Eye (tissue), 1 donor: ENCODE measurements at places on chromosomes 12 and 14.

- peak; percentile 94 for DNase-seq
Observed at GRCh38 chr12:122834104-122834920, 945 bp upstream of the HIP1R start.

DNA sequence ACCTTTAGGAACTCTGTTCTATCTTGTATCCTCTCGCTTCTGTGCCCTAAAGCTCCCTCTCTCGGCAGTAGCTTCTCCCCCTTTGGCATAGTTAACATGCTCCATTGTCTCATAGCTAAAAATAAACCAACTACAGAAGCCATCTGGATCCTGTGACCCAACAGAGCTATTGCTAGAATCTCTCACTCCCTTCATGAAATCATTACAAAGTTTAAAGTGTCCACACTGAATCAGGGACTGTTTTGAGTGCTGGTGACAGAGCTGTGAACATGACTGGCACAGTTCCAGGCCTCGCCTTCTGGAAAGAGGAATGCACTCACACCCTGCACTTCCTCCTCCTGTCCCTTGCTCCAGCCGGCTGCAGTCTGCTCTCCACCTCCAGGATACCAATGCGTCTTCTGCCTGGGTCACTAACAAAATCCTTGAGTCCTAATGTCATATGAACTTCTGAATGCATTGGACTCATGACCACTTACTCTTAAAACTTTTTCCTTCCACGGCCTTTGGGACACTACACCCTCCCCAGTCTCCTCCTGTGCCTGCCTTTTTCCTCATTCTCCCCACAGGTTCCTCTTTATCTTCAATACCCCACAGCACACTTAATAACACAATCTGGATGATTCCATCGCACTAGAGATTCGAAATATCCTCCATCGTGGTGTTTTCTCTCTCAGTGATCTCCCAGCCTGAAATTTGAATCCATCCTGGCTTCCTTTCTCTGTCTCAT is 13.2 kb downstream of the PLBD1 start:
- DNase-seq = peak; percentile 44

DNA sequence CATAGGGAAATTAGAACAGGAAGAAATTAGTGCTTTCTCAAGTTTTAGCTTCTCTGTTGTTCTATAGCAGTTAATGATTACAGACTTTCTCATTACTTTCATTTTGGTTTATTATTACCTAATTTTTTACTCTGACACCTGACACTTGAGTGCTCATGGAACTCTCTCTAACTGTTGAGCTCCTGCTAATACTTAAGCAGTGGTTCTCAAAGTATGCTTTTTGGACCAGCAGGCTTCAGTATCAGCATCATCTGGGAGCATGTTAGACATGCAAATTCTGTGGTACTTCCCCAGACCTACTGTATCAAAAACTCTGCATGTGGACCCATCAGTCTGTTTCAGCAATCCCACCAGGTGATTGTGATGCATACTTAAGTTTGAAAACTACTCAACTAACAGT is 235.3 kb downstream of the CCDC91 start:
- no peak for DNase-seq

GRCh38 chr12:117850048-117850447 is 118.7 kb downstream of the KSR2 start:
- peak; percentile 84 for DNase-seq

- DNase-seq = peak; percentile 96
Observed at GRCh38 chr12:130916241-130916911, 37.3 kb upstream of the ADGRD1 start.

- peak; percentile 11 for DNase-seq
Observed at GRCh38 chr14:44403193-44403592, 103.9 kb downstream of the FSCB start.

- DNase-seq = no peak
Observed at GRCh38 chr12:66637699-66638301, 41.1 kb downstream of the GRIP1 start.

DNA sequence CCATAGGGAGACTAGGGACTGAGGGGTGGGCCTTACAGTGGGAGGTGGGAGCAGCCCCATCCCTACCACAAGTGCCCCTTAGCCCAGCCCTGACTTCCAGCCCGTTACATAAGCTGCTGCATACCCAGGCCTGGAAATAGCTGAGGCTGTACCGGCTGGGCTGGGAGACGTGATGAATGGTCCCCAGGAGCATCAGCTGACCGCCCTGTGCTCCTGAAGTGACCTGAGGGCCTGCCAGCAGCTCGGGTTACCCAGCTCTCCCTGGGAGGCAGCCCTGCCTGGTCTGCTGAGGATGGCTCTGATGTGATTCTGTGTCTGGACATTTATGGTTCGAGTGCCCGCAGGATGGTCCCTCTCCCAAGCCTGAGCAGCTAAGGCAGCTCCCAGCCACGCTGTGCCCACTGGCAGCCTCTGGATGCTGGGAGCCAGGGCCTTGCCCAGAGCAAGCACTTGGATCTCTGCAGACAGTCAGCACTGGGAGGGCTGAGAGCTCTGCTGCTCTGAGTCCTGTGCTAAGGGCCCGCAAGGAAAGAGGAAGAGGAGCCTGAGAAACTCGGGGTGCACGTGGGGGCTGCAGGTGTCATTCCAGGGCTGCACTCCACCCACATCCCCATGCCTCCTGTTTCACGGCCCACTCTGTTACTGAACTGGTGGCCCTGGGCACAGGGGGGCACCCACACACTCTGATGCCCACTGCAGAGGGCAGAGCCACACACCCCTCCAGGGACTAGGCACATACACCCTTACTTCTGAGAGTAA is 20.5 kb downstream of the TAMALIN start:
- no peak for DNase-seq

- no peak for DNase-seq
Observed at GRCh38 chr14:95523815-95524448, 7.5 kb upstream of the SYNE3 start.

GRCh38 chr14:68986926-68987652 is 8.0 kb upstream of the ACTN1 start:
- no peak for DNase-seq

DNA sequence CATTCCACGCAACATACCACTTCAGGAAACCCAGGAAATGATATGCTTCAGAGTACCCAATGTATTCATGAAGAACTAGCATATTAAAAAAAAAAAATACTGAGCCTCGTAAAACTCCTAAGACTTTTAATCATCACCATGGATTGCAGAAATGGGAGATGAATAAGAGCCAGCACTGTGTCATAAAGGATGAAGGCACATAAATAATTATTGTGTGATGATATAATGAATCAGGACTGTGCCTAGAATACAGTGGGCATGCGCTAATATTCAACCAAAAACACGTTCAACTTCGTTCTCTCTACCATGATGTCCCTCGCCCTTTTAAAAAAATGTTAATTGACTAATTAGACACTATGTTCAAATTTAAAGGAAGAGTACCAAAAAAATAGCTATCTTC is 68.7 kb downstream of the CIT start:
- no peak for DNase-seq

- DNase-seq = no peak
Observed at GRCh38 chr14:23630687-23631086, 5.5 kb upstream of the DHRS2 start.

DNA sequence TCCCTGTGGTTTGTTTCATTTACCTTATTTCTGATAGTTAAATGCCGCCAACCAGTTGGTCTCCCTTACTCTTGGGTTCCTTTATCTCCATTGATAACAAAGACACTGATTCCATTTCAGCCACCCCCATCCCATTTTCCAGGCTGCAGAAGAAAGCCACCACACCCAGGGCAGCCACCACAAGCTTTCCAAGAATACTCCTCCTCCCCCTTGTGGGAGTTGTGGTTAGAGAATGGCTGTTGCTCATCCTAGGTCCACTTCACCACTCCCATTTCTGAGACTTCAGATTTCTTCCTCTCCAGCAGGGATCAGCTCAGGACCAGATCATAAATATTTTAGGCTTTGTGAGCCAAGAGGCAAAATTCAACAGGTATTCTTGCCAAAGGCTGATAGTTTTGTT is 73.9 kb downstream of the ANO4 start:
- no peak for DNase-seq

DNA sequence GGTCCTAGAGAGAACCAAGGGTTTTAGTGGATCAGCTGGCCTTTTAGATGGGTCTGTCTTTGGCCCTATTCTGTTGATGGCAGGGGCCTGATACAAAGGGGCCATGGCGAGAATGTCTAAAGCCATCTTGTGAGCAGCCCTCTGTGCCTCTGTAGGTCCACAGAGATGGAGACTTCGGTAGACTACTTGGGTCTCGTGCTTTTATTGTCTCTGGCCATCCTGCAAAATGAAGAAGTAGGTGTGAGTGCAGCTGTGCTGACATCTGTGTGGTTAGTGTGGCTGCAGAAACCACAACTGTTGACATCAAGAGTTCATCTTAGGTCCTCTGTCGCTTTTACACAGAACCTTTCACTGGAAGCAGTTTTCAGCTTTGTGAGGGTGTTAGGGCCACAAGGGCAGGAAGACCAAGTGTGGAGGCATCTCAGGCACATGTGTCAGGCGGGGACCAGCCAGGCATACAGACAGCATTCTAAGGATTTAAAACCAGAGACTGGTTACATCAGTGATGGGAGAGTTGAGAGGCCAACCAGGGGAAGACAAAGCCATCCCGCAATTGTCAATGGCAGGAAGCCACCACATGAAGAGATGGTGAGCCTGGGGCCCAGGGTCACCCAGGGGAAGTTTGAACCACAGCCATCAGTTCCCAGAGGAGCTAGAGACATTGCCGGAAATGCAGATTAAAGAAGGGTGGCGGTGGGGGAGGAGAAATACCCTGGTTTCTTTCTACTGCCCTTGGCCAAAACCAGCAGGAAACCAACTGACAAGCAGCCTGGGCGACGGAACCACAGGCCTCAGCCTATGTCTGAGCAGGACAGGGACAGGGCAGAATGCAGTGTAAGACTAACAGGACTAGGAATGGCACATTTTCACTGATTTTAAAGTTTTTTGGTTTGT is 13.0 kb upstream of the TPCN1 start:
- no peak for DNase-seq

- DNase-seq = no peak
Observed at GRCh38 chr14:20789230-20789813, 8.3 kb downstream of the RNASE6 start.

GRCh38 chr14:88987516-88987915 is 163.1 kb downstream of the TTC8 start:
- no peak for DNase-seq
